ELR (cell line): ENCODE measurements at places on chromosomes 13 and 19.

- no peak for DNase-seq
Measured at GRCh38 chr13:113789167-113789566, 30.1 kb downstream of the TMEM255B start.

DNA sequence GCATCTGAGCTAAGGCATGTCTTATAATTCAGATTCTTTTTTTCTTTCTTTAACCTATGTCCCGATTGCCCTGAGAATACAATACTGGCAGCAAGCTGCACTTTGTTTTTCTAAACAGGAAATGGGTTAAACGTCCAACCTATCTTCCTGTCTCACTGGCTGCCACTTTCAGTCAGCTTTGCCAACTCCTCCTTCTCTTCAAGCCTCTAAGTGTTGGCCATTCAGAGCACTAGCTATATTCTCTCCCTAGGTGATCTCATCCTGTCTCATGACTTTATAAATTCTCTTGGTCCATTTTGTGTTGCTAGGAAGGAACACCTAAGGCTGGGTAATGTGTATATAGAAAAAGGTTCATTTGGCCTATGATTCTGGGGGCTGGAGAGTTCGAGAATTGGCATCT is 109.5 kb upstream of the TSC22D1 start:
- peak; percentile 50 for DNase-seq

DNA sequence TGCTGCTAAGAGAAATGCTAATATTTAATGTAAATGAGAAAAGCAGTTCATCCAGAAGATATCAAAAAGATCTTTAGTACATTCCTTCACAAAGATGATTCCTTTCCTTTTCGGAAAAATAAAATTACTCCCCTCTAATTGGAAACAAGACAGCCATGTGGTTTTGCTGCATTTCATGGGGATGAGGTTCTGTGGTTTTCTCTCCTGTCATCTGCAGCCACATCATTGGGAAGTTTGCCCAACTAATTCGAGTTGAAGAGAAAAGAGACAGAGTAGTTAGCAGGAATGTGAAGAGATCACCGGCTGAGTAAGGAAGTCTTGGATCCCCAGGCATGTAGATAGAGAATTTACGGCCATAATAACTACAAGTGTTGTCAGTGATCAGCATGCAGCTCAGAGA is 122.1 kb downstream of the CYSLTR2 start:
- peak; percentile 95 for DNase-seq

GRCh38 chr13:49567491-49567890 is 17.9 kb downstream of the RCBTB1 start:
- DNase-seq: no peak

DNA sequence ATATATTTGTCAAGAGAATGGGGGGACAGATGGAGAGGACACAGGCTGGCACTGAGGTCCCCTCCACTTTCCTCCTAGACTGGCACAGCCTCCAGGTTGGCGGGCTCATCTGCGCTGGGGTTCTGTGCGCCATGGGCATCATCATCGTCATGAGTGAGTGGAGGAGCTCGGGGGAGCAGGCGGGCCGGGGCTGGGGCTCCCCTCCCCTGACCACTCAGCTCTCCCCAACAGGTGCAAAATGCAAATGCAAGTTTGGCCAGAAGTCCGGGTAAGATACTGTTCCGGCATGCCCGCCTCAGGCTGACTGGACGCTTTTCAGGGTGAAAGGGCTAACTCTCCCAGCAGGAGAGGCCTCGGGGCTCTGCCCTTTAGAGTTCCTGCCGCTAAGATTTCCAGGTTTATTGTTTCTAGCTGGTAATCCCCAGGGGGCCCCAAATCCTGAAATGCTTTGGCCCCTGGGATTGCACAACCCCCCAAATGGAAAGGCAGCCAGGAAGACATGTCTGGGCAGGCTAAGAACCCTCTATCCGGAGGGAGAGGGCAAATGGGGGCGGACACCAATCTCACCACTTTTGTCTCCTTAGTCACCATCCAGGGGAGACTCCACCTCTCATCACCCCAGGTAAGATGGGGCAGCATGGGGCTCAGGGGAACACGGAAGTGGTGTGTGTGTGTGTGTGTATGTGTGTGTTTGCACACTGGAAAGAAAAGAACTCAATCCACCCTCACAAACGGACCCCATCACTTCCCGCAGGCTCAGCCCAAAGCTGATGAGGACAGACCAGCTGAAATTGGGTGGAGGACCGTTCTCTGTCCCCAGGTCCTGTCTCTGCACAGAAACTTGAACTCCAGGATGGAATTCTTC is 7.3 kb downstream of the FXYD3 start:
- no peak for DNase-seq

GRCh38 chr13:50911081-50911631 is 1.6 kb downstream of the RNASEH2B start:
- peak; percentile 16 for DNase-seq

- no peak for DNase-seq
Measured at GRCh38 chr19:14310055-14310454, 71.2 kb upstream of the ADGRE5 start.

- DNase-seq: no peak
Measured at GRCh38 chr13:54004026-54004699, 975.5 kb downstream of the OLFM4 start.

DNA sequence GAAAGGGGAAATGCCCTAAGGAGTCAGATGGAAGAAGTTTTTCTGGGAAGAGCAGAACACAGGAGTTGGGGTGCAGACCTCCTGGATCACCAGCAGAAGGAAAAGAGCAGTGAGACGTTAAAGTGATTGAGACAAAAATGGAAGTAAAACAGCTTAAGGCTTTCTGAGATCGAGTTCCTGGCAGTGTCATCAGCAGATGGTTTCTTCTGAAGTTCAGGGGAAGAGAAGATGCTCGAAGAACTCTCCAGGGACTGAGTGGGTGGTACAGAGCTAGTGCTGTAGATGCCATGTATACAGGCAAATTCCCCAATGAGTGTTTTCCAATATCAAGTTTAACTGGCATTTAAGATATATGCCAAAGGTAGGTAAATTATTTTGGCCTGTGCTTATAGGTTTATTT is 272.2 kb upstream of the KLF12 start:
- no peak for DNase-seq

- DNase-seq: no peak
Measured at GRCh38 chr19:5890099-5890498, 13.5 kb downstream of the NDUFA11 start.

DNA sequence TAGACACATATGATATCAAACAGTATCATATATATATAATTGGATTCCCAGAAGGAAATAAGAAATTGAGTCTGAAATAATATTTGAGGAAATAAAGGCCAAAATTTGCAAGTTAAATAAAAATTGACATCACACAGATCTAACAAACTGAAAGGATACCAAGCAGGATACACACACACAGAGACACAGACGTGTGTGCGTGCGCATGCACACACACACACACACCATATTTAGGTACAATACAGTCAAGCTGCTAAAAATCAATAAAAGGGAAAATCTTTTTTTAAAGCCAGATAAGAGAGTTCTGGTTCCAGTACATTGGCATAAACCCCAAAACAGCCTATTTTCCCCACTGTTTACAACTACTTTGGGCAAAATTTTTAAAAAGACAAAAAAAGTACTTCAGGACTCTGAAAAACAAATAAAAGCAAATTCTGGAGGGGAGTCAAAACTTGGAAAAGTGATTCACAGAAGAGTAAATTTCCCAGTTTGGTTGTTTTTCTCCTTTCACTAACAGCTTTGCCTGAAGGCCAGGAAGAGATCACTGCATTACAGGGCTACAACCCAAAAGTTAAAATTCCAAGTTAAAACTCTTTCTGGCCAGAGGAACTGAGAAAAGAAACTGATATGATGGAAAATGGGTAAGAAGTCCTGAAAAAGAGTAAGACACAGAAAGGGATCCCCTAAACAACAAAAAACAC is 16.2 kb downstream of the MYCBP2 start:
- no peak for DNase-seq

DNA sequence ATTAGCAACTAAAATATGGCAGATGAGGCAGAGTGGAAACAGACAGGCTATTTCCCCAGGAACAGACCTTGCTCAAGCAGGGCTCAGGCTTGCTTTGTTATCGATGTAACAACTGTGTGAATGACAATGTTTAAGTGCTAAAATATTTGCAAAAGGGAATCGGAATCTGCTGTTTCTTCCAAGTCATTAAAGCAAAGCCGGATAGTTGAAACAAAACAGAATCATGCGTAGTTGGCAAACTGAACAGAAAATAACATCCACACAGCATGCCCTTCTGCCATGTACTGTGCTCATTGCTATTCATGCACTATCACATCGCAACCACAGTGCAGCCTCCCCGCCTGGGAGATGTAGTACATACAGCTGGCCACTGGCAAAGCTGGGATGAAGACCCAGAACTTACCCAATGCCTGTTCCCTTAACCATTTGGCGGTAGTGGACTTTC is 799.1 kb downstream of the DIAPH3 start:
- no peak for DNase-seq

- DNase-seq: no peak
Measured at GRCh38 chr19:1156830-1157615, 17.0 kb downstream of the SBNO2 start.

- no peak for DNase-seq
Measured at GRCh38 chr13:105878119-105878700, 657.3 kb downstream of the EFNB2 start.

GRCh38 chr19:16405797-16406196 is 66.0 kb downstream of the EPS15L1 start:
- DNase-seq: no peak

DNA sequence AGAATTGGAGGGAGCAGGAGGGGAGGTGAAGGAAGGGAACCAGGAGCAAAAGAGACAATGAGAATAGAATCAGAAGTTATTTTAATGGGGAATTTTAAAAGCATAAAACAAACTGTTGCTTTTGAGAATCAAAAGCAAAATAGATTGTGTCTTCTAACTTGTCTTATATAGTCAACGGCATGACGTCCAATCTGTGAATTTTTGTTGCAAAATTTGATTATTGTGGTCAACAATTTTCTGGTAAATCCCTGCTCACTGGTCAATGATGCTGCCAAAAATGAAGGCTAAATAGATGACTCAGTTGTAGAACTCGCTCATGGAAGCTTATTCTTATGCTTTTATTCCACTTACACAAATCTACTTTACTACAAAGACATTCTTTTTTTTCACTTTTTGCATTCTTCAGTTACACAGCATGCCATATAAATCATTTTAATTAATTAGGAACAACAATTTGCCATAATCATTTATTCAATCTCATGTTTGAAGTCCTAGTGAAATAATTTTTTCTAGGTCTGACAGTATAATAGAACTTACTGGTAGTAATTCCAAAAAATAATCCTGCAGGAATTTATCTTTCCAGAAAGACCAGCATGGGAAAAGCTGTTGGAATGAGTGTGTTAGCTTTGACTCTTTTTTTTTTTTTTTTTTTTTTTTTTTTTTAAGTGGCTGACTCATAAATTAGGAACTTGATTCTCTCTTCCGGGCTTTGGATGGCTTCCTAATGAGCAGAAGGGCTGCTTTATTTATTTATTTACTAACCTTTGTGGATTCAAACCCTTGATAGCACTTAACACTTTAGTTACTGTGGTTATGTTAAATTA is 256.9 kb downstream of the SPRY2 start:
- DNase-seq: peak; percentile 87

DNA sequence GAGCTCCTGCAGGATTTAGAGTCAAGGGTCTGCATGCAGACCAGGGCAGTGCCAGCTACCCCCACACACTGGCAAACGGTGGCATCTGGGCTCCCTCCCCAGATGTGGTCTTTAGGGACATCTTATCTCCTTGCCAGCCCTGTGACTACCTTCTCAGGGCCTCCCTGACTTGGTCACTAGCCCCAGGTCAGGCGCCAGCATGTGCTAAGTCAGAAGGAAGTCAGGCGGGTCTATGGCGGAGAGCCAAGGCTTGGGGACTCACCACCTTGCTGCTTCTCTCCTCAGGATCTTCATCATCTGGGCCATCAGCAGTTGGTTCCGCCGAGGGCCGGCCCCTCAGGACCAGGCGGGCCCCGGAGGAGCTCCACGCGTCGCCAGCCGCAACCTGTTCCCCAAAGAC is 17.6 kb downstream of the CLPTM1 start:
- no peak for DNase-seq

DNA sequence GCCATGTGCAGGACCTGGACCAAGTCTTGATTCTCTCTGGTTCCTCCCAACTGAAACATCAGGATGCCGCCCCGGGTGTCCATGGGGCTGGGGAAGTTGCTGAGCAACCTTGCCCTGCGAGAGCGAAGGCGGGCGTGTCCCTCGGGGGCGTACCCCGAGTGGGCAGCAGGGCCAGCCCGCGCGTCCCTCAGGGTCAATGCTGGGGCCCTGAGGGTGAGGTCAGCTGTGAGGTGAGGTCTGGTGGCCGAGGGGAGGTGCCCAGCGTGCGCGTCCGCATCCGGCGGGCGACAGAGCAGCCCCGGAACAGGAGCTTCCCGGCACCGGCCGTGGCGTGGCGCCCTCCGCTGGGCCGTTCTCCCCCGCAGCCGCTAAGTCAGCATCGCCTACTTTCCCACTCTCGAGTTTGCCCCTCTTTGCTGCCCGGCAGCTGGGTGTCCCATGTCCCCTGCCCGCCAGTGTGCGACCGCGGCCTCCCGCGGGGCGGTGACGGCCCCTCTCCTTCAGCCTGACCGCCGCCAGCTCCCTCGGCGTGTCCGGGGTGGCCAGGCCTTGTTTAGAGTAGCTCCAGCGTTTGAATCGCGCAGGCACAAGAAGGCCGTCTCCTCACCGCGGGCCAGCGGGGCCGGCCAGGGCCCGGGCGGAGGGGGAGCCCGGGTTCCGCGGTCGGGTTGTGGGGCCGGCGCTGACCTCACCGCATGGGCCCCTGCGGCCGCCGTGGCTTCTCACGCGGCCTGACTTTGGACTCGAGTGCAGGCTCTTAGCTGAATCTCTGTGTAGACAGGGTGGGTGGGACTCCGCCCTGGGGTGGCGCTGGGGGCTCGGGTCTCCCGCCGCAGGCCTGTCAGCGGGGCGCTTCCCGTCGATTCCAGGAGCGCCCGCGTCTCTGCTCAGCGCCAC is 33.0 kb downstream of the GJA3 start:
- DNase-seq: peak; percentile 67

GRCh38 chr13:112645327-112645914 is 44.4 kb upstream of the ATP11A start:
- DNase-seq: no peak

DNA sequence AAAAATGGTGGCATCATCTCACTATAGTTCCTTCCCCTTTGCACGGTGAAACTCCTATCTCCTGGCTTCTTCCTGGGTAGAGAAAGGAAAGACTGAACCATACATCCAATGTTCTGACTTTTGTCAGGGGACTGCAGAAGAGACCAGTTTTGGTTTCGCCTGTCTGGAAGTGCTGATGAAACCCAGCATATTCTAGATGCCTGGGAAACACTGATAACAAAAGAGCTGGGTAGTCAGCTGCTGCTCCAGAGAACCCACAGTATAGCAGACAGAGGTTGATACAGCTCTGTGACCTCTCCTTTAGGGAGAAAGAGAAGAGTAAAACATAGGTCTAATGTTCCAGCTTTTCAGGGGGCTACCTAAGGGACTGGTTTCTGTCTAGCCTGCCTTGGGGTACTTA is 695.3 kb downstream of the DIAPH3 start:
- no peak for DNase-seq

GRCh38 chr13:23377983-23378632 is 55.4 kb downstream of the SACS start:
- peak; percentile 99 for DNase-seq

GRCh38 chr13:76799696-76800095 is 86.5 kb downstream of the KCTD12 start:
- DNase-seq: peak; percentile 10
